ENCODE measurements at places on chromosomes 11 and 22.
A peak's percentile ranks its signal among the peaks of the same experiment; 100 is the strongest.

- DNase-seq, result no peak
These were observed at the start of gene FLRT1 for GRCh38 chr11:64035576-64035975. FLRT1 (plus strand) TSS chr11:64035931; CDS start chr11:64116268, 80,337 bp downstream.

GRCh38 chr11:15884141-15884540 lies 472.2 kb downstream of the SOX6 start:
- DNase-seq, result no peak

DNA sequence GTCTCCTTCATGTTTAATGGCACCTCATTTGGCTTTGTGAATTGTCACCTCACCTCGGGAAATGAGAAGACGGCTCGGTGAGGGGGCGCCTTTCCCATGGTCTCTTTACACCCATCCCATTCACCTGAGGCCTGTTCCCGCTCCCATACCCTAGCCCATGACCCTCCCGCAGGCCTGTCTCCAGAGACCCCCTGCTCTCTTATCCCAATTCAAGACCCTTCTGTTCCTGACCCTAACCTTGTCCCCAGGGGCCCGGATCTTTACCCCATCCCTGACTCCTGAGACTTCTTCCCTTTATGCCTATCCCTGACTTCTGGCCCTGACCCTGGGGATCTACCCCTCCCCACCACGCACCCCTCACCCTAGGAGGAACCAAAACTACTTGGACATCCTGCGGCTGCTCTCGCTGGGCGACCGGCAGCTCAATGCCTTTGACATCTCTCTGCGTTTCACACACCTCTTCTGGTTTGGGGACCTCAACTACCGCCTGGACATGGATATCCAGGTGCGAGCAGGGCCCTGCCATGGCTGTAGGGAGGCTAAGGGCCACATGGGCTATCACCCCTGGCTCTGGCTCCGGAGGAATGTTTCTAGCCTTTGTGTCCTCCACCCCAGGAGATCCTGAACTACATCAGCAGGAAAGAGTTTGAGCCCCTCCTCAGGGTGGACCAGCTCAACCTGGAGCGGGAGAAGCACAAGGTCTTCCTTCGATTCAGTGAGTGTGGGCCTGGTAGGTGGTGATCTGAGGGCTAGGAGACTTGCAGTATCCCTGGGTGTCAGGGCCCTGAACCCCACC lies 7.9 kb downstream of the INPPL1 start:
- no peak for DNase-seq

GRCh38 chr11:108698844-108699642 lies 34.2 kb downstream of the DDX10 start:
- no peak for DNase-seq

GRCh38 chr11:14075118-14076078 lies 112.9 kb downstream of the SPON1 start:
- no peak for DNase-seq

DNA sequence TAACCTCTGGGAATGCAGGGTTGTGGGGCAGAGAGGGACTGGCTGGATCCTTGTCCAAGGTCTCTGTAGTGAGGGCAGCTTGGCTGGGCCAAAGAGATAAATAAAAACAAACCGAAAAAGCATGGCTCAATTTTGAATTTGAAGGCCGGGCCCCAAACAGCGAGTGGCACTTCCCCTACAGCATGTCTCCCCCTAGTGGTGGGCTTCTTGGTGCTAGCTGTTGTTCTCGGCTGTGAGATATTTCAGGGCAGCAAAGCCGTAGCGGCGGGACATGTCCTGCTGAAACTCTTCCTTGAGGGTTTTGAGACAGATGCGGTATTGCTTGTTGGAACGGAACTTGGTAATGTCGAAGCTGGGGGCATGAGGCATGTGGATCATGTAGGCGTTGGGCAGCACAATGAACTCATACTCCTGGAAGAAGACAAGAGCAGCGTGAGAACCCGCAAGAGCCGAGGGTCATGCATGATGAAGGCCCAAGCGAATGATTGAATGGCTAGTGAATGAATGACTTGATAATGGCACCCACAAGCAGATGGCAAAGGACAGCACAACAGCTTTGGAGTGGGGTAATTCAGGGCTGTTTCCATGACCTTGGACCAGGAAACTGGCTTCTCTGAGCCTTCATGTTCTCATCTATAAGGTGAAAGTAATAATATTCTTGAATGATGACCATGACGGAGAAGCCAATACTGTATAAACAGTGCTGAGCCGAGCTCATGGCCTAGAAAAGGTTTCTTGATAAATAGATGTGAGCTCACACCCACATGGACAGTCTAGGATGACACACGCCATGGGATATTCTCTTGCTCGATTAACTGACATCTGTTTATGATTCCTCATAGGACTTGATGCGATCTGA lies 216.3 kb upstream of the SYN3 start:
- no peak for DNase-seq

DNA sequence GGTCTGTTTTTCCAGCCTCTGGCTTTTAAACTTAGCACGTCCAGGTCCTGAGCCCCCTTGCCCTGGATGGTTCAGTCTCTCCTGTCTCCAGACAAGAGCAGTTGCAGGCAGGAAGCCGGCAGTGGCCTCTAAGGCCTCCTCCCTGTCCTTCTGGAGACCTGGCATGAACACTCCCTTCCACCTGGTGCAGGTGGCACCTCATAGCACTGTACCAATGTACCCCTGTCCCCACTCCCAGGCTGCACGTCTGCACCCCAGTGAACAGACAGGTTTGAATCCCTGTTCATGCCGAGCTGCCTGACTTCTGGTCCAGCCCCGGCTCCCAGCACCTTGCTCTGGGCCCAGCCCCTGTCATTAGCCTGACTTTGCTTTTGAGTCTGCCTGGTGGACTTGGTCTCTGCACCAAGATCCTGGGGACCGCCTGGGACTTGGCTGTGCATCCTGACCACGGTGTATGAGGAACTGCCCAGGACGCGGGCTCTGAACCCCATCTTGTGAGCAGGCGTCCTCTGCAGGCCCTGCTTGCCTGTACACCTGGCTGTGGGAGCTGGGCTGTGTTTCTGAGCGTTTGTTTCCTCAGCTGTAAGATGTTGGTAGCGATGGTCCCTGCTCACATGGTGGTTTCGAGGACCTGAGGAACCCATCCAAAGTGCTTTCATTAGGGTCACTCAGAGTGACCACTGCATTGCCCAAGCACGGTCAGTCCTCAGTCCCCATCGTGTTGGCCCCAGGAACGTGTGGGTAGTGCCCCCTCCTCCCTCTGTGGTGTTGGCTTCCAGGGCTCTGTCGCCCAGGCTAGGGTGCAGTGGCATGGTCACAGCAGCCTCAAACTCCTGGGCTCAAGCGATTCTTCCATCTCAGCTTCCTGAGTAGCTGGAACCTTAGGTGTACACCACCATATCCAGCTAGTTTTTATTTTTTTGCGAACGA lies 75.0 kb upstream of the SHANK2 start:
- no peak for DNase-seq

GRCh38 chr11:15585602-15586331 lies 471.0 kb downstream of the INSC start:
- no peak for DNase-seq

GRCh38 chr11:28114731-28115130 lies 6.5 kb downstream of the METTL15 start:
- DNase-seq, result no peak

DNA sequence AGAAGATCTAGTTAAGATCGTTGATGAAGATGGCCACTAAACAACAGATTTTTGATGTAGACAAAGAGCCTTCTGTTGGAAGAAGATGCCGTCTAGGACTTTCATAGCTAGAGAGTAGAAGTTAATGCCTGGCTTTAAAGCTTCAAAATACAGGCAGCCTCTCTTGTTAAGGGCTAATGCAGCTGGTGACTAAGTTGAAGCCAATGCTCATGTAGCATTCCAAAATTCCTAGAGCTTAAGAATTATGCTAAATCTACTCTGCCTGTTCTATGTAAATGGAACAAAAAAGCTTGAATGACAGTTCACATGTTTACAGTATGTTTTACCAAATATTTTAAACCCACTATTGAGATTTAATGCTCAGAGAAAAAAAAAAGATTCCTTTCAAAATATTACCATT lies 492.6 kb downstream of the CNTN5 start:
- no peak for DNase-seq

DNA sequence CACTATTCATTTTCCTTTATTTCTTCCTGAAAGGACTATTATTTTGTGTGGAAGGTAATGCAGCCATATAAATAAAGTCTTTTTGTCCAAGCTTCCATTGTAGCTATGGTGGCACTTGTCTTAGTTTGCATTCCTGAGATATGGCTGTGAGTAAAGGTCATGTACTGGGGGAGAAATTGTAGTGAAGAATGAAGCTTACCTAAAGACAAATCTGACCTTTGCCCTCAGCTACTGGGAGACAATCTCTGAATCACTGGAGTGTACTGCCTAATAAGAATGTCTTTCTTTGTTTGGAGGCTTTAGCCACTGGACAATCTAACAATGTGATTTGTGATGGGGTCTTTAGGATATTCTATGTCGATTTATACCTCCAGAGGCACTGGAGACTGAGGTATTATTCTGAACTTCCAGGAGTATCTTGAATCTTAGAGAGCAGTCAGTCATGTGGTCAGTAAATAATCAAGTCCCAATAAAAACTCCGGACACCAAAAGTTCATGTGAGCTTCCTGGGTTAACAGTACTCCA lies 39.7 kb upstream of the OR5AK2 start:
- DNase-seq, result no peak

GRCh38 chr22:50011447-50012210 lies 936 bp downstream of the IL17REL start:
- DNase-seq, result no peak

- no peak for DNase-seq
These were observed 303.0 kb downstream of the ST3GAL4 start for GRCh38 chr11:126658306-126659056.

DNA sequence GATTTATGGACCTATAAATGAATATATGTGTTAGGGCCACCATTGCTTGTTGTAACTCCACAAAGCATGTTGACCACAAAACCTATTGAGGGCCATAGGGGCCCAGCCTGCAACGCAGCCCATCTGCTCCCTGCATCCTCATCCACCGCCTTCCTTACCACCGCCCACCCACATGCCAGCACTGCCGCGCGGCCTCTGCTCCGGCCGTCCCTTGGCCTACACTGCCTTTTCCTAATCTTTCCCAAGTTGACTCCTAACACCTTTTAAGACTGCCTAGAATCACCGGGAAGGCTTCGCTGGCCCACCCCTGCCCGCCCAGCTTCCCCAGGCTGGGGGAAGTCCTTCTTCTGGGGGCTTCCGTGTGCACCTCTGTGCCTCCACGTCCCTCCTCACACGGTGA lies 55.0 kb downstream of the SNX19 start:
- no peak for DNase-seq

- DNase-seq, result no peak
These were observed 5.1 kb upstream of the SEPTIN5 start for GRCh38 chr22:19709063-19709769.

- no peak for DNase-seq
These were observed 36.2 kb upstream of the HEPHL1 start for GRCh38 chr11:93984936-93985335.

- no peak for DNase-seq
These were observed 8.1 kb downstream of the RPL27A start for GRCh38 chr11:8690374-8691342.

DNA sequence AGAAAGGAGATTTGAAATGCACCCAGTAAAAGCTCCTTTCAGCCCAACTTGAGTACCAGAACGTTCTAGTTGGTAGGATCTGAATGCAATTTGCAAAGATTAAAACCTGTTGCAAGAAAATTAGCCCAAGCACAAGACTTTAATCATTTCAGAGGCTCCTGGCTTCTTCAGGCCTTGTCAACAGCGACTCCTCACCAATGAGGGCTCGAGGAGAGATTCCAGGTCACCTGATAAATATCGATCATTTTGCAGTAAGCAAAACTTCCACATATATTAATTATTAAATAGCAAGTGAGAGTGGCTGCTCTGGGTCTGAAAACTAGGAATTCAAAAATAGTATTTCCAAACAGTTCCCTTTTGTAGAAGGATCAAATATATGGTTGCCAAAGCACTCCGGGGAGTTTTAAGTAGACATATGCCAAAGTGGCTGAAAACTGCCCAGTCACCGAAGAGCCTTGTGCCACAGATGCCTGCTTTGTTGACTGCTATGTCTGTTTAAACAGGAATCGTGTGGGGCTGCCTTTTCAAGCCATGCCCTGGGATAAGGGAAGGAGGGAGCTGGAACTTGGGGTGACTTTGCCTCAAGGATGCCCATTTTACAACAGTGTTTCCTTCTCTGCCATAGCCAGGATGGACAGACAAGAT lies 64.0 kb downstream of the CSNK2A3 start:
- no peak for DNase-seq

DNA sequence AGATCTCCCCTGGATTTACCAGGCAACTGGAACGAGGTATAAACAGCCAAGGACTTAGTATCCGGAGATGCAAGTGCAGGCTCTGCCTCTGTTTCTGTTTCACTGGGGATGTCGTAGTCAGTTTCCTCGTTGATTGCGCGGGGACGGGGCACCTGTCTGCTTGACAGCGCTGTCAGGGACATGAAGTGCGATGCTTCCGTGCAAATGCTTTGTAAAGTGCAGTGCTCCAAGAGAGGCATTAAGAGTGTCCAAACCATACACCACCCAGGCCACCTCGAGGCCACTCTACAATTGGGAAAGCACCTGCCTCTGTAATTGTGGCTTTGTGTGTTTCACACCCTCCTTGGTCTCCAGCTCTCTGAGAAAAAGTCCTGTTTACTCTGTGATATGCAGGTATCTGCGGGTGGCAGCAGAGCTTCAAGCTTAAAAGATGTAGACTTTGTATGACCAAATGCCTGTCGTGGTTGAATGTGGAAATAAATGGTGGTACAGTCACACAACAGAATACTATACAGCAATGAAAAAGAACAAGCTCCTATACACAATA lies 18.6 kb upstream of the CD5 start:
- no peak for DNase-seq

GRCh38 chr22:49856343-49856742 lies 2.7 kb downstream of the ZBED4 start:
- no peak for DNase-seq

- no peak for DNase-seq
These were observed 13.5 kb downstream of the CCDC90B start for GRCh38 chr11:83272627-83273026.

- no peak for DNase-seq
These were observed 11.1 kb downstream of the HPS5 start for GRCh38 chr11:18310800-18311340.

GRCh38 chr22:45240104-45240809 lies 437 bp downstream of the KIAA0930 start:
- DNase-seq, result no peak

- DNase-seq, result peak; percentile 9
These were observed 935 bp downstream of the ZNF143 start for GRCh38 chr11:9461760-9462134.

DNA sequence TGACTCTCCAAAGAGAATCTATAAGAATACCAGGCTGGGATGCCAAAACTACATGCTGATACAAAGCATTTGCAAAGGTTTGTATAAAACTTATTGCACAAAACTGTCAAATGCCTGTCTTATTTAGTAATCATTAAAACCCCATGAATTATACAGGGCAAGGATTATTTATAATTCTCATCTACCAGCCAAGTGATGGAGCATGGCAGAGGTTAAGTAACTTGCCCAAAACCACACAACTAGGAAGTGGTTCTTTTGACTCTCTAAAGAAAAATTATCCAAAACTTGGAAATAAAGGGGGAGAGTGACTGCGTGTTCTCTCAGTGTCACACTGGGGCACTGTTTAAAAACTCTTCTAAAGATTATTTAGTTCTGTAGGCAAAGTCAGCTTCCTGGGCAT lies 17.4 kb upstream of the CLMP start:
- no peak for DNase-seq

GRCh38 chr11:122823564-122823963 lies 14.7 kb upstream of the CRTAM start:
- DNase-seq, result no peak

- no peak for DNase-seq
These were observed 203.7 kb downstream of the NELL1 start for GRCh38 chr11:20873054-20873453.
